ENCODE measurements at places on chromosomes 4 and X.

DNA sequence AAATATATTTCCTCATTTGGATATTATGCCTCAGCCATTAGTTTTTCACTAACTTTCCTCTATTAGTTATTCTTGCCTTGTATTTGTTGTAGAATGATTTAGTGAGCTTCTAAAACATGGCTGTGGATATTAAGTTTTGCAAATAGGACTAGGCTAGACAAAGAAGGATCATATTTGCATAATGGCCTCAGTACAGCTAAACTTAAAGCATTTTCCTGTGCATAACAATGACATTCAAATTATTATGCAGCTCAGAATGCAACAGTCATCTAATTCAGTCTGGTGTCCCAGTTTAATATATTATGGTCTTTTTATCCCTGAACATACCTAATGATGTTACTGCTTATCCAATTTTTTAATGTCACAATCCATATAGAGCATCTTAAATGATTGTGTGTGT lies 155.3 kb upstream of the DDIT4L start:
- DNase-seq = no peak

GRCh38 chr4:87152310-87153041 lies 67.9 kb downstream of the KLHL8 start:
- DNase-seq = no peak

DNA sequence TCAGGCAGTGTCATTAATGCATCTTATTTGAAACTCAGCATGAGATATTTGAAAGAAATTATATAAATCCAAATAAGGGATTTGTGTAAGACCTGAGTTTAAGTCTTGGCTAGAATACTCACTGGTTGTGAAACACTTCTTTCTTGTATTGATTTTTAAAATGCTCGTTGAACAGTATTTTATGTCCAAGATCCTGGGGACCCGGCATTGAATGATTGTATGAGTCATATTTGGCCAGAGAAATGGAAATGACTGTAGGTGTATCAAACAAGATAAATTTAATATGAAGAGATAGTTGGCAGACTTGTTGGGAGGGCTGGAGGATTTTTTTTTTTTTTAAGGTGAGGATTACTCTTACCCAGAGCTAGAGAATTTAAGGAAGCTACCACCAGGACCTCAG lies 606.1 kb upstream of the CPEB2 start:
- DNase-seq = no peak

DNA sequence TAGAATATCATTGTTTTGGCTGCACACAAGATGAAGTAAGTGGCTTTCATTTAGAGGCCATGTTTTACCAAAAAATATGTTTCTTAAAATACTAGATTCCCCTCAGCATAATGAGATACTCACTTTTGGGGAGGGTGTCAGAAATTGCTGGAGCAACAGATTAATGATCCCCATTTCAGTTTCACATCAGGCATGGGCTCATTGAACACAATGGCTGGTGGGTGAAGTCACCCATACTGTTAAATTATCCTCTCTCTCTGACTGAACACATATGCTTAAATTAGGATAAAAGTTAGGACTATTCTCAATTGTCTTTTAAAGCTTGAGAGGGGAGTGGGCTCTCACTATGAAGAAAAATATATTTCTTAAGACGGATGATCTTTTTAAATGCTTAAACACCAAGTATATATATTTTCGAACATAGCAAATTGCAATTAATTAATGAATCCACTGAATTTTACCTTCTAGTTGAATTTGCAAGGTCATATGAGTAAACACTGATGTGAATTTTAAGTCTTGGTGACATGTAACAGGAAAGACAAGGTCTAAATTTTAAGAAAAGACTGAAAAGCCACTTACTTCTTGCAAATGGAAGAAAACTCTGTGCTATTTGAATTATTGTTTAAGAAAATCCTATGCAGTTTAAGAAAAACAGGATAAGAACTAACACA lies 2.5 kb downstream of the GPM6A start:
- no peak for DNase-seq

- peak; percentile 22 for DNase-seq
Measured at GRCh38 chr4:47075262-47075661, 43.9 kb downstream of the GABRB1 start.

GRCh38 chr4:74228691-74229640 lies 71.0 kb downstream of the MTHFD2L start:
- DNase-seq = peak; percentile 59

DNA sequence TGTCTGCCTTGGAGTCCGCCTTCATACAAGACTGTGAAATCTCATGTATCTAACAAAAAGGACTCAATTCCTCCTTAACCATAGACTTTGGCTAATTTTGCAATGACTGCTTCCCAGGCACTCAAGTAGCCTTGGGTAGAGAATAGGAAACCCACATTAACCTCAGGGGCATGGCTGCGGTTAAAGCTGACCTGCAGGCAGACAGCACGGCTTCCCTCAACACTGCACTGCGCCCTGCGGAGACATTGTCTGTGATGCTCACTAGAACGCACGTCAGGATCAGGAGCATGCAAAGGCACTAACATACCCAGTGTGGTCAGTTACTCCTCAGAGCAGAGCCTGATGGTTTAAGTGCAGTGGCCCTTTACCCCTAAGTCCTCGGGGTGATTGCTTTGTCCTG lies 10.3 kb upstream of the GPR143 start:
- no peak for DNase-seq

DNA sequence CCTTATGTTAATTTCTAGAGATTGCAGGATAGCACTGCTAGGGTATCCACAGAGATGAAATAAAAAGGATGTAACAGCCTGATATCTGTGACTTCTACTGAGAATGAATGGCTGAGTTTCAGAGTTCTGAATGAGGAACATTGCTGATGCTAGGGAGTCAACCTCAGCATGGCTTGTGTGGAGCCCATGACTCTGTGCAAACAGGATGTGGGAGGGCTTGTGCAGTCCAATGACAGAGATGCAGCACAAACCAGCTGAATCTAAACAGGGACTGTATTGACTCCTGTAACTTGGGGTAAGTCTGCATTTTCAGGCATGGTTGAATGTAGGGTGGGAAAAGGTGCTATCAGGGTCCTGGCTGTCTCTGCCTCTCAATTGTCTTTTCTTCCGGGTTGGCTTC lies 5.3 kb upstream of the RASL11B start:
- DNase-seq = no peak

DNA sequence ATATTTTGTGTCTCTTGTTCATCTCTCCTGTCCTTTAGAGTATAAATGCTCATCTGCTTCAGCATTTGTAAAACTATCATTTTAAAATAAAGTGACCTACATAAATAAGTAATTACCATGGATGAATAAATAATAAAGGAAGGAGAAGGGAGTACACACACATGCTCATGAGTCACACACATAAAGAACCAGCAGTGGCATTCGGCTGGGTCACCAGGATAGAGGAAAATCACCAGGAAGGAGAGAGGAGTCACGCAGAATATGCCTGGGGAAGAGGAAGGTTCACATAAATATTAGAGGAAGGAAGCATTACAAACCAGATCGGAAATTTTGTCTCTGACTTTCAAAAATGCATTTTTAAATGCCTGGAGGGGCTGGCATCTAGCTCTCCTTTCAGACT lies 38.5 kb upstream of the MED14 start:
- peak; percentile 67 for DNase-seq

DNA sequence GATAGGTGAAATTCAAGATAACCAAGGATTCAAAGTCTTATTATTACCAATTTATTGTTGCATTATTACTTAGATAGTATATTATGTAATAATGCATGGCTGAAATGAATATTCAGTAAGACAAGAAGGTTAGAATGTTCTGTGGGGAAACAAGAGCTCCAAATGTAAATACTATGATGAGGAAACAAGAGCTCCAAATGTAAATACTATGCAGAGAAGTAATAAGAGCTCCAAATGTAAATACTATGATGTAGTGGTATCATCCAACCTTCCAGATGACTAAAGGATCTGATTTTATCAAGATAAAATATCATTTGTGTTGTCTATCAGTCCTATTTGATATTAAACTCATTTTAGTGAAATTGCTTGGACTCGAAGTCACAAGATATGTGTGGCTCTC lies 82.2 kb upstream of the PCDH18 start:
- no peak for DNase-seq

- no peak for DNase-seq
Measured at GRCh38 chr4:128384765-128385598, 97.4 kb upstream of the PGRMC2 start.

GRCh38 chrX:13001961-13002671 lies 27.2 kb downstream of the TMSB4X start:
- DNase-seq = no peak

Measured in A172 (cell line).